ENCODE measurements at places on chromosomes 6 and 20.

GRCh38 chr20:46530640-46531039, 17.3 kb upstream of the ZNF334 start:
- DNase-seq: no peak

DNA sequence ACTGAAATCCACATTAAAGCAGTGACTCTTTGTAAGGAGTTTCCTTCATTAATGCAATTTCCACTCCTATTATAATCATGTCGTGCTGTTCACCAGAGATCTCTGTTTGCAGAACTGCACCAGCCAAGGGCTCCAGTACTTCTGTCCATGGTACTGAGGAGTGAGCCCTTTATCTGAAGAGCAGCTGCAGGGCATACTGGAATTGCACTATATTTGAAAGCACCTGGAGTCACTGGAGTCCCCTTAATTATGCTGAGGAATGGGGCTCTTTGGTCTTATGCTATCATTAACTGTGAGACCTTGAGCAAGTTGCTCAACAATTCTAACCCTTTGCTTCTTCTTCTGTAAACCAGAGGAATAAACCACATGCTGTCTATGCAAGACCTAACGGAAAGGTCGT, 61.7 kb upstream of the NUP153 start:
- no peak for DNase-seq

DNA sequence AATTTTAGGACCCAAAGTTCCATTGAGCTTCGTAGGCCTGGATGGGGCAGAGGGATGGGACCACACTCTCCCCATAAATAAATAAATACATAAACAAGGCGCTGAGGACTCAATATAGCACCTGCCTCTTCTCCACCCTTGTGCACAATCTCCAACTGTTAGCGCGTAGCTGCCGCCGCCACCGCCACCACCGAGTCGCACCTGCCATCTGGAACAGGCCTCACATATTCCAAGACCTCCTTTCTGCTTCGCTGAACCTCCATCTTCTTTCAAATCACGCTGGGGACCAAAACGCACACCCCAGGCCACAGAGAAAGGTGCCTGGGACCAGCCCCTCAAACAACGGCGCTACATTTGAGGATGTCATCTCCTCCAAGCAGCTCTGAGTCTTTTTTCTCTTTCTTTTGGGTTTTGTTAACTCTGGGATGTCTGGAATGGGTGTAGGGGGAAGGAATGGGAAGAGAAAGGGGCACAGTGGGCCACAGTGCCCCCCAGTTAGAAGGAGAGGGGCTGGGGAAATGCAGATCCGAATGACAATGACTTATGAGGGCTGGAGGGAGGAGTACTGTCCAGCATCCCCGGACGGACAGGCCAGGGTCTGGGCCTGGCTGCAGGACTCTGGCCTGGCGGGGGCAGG, 49.7 kb downstream of the NOL4L start:
- no peak for DNase-seq

- DNase-seq: no peak
Measured at GRCh38 chr6:140660295-140660694, 1285.8 kb upstream of the CITED2 start.

GRCh38 chr6:168585441-168585840, 144.5 kb downstream of the SMOC2 start:
- DNase-seq: no peak
